T-cell (primary cell): ENCODE measurements at places on chromosomes 3 and 15. TPM values are rescaled to one million over a fixed set of nuclear protein-coding genes. Genes with fewer than 3 reads are reported as not detected.

DNA sequence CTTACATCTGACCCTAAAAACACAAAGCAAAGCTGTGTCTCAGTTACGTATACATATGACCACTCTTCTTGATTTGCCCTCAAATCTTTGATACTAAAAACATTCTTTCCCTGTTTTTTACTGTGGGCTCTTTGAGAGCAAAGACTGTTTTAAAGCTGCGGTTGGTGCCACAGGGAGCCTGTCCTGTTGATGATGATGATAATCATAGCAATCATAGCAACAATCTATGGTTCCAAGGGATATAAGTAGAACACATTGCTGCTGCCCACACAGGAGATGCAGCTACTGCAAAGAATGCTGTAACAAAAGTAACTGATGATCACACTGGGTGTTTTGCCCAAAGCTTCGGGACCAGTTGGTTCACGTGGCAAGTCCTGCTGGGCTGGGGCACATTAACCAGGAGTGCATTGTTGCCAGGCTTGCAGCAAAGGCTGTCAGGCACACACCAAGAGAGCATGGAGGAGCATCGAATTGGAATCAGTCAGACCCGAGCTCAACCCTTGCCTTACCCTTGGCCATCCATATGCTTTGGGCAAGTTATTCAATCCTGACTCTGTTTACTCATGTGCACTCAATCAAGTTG lies 131.4 kb upstream of the EIF1B start:
- H3K27me3 ChIP-seq: no peaks in the 10 kb centered on the region
- no peaks in the 10 kb centered on the region for H3K36me3 ChIP-seq
- no peak overlapping the region for H3K4me3 ChIP-seq
- H3K27ac ChIP-seq: no peak overlapping the region
- DNase-seq: no peak

- H3K27ac ChIP-seq: no peak overlapping the region
- no peaks in the 10 kb centered on the region for H3K36me3 ChIP-seq
- H3K4me3 ChIP-seq: no peak overlapping the region
- H3K27me3 ChIP-seq: peaks cover 42% of the 10 kb centered on the region
Observed at GRCh38 chr3:42500091-42500490, 2.4 kb upstream of the VIPR1 start.

DNA sequence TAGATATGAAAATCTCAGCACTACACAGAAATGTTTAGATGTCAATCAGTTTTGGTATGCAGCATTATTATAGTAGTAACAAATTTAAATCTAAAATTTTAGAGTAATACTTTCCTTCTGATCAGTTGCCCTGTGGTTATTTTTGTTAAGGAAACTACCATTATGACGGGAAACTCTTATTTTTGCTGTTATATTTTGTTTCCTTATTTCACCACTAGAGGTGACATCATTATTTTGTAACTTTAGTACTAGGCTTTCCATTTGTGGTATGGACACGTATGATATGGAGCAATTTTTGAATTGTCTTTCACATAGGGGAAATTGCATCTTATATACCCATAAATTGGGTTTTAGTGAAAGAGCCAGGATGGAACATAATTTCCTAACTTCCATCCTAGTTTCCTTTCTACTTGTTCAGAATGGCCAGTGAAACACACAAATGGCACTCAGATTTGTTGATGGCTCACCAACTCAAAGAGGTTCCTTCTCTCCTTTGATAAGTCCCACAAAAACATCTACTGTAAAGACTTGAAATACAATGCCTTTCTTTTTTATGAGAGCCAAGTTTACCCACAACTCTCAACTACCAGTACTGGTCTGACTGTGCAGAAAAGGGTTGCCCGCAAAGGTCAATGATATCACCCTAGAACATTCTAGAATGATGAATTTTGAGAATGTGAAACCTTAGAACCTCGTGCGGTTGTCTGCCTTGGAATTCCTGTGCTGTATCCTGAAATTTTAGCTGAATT lies 19.4 kb upstream of the PPP4R2 start:
- peaks cover 6% of the 10 kb centered on the region for H3K27me3 ChIP-seq
- H3K4me1 ChIP-seq: no peaks in the 10 kb centered on the region
- DNase-seq: no peak

DNA sequence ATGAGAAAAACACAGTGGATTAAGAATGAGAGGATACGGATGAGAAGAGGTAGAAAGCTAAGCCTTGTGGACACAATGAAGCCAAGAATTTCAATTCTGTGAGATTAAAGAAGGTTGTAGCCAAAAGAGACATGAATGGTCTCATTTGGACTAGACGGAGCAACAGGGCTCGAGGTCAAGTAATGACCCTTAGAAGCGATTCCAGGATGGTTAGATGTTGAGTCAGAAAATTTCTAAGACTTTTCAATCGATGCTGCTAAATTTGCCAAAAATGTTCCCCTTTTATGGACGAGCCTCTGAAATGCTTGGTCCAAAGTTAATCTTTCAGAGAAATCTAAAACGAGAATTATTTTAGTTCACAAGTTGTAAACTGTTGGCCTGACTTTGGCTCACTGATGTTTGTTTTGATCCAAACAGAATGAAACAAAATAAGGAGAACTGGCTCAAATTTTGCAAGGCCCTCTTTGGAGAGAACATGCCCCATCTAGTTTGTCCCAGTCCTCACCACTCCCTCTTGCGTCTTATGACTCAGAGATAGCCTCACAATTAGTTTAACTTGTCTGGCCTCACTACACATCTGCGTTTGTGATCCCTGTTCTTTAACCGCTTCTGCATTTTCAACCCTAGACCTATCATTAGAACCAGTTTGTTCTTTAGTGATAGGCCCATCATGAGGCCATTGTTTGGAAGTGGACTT lies 235.5 kb downstream of the PDZRN3 start:
- no peaks in the 10 kb centered on the region for H3K4me1 ChIP-seq
- no peak overlapping the region for H3K4me3 ChIP-seq
- no peak for DNase-seq
- H3K27ac ChIP-seq: no peak overlapping the region

GRCh38 chr3:9863058-9863772 lies 16.8 kb downstream of the CIDEC start:
- no peak overlapping the region for H3K4me3 ChIP-seq
- H3K4me1 ChIP-seq: no peaks in the 10 kb centered on the region
- no peaks in the 10 kb centered on the region for H3K36me3 ChIP-seq
- no peak for DNase-seq
- no peaks in the 10 kb centered on the region for H3K27me3 ChIP-seq

DNA sequence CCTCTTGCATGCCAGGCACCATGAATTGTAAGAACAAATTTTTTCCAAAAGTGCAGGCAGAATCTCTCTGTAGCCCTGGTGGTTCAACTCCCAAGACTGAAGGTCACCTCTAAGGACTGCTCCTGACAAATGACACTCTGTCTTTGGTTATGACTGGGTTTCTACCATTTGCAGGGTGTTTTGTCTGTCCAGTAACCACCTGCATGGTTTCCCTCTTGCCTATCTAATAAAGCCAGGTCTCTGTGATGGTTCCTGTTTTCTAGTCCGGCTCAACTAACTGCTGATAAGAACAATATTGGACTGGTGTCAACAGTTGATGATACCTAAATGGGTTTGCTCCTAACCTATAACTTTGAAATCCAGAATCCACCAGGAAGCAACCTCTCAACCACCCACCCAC lies 43.7 kb downstream of the ATP8B4 start:
- no peak for DNase-seq
- H3K36me3 ChIP-seq: no peaks in the 10 kb centered on the region
- no peak overlapping the region for H3K4me3 ChIP-seq

GRCh38 chr3:105365391-105366325 lies 1.1 kb upstream of the ALCAM start:
- H3K27ac ChIP-seq: no peak overlapping the region
- no peaks in the 10 kb centered on the region for H3K36me3 ChIP-seq
- H3K4me3 ChIP-seq: peak overlapping the region; percentile 69
- no peak for DNase-seq
- peaks cover 8% of the 10 kb centered on the region for H3K4me1 ChIP-seq
- H3K27me3 ChIP-seq: peaks cover 2% of the 10 kb centered on the region

DNA sequence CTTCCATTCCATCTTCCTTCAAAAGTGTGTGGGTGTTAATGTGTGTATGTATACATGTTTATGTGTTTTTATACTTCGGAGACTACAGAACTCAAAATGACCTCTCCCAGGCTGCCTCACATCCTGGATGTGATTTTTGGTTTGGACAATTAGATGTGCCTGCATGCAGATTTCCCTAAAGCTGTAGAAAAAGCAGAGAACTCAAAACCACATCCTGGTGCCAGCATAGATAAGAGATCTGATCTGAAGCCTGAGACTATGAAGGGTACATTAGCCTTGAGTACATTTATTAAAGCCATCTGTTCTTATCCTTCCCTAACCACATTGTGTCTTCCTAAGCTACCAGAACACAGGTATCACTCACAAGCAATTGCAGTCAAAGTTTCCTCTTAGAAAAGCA lies 319.4 kb upstream of the RASGRP1 start:
- no peak overlapping the region for H3K27ac ChIP-seq
- no peaks in the 10 kb centered on the region for H3K4me1 ChIP-seq
- H3K4me3 ChIP-seq: no peak overlapping the region
- no peak for DNase-seq
- no peaks in the 10 kb centered on the region for H3K27me3 ChIP-seq

- H3K27ac ChIP-seq: no peak overlapping the region
- peaks cover 22% of the 10 kb centered on the region for H3K36me3 ChIP-seq
- no peak for DNase-seq
- no peaks in the 10 kb centered on the region for H3K4me1 ChIP-seq
- H3K4me3 ChIP-seq: no peak overlapping the region
- H3K27me3 ChIP-seq: no peaks in the 10 kb centered on the region
Observed at GRCh38 chr3:44948239-44948638, 27.7 kb downstream of the ZDHHC3 start.

DNA sequence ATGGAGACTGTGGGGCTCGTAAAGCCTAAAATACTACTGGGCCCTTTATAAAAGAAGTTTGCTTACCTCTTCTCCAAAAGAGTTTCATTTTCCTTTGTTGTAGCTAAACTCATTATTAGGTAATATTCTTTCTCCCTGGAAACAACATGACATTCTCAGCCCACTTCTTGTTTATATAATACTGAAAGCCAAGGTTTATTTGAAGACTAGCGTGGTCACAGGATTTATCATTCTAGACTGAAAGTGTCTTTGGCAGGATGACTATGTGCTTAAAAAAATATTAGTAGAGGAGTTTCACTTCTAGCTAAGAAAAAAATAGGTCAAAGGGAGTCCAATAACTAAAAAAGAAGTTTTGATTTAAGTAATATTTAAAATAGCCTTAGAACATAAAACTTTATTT lies 1085.2 kb upstream of the CADM2 start:
- no peak overlapping the region for H3K4me3 ChIP-seq
- DNase-seq: no peak
- H3K4me1 ChIP-seq: no peaks in the 10 kb centered on the region
- H3K27me3 ChIP-seq: no peaks in the 10 kb centered on the region
- H3K36me3 ChIP-seq: no peaks in the 10 kb centered on the region
- H3K27ac ChIP-seq: no peak overlapping the region

DNA sequence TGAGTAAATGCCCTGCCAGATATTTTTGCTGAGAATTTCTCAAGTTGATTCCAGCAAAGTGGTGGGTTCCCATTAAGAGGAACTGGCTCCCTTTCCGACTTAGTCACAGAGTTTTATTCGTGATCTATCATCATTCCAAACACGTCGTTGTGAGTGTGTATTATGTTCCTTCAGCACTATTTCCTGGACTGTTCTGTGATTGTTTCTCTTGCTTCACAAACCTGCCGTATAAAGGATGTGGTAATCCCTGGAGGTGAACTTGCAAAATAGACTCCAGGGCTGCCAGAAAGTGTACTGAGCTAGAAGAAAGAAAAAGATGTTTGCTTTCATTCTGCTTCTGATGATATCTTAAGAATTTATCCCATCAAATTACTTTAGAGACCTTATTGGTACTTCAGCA lies 14.5 kb upstream of the CAPN3 start:
- H3K27me3 ChIP-seq: no peaks in the 10 kb centered on the region
- peaks cover 27% of the 10 kb centered on the region for H3K36me3 ChIP-seq
- no peak overlapping the region for H3K27ac ChIP-seq
- H3K4me1 ChIP-seq: no peaks in the 10 kb centered on the region
- no peak overlapping the region for H3K4me3 ChIP-seq
- no peak for DNase-seq

- H3K27me3 ChIP-seq: peaks cover 7% of the 10 kb centered on the region
- no peak overlapping the region for H3K4me3 ChIP-seq
- no peaks in the 10 kb centered on the region for H3K36me3 ChIP-seq
- DNase-seq: no peak
Observed at GRCh38 chr3:195011231-195011834, 259.6 kb downstream of the XXYLT1 start.

EPHB1 gene
- total RNA-seq: 0.28 TPM

RARRES1 gene
- not detected for total RNA-seq

COL8A1 gene
- 0.16 TPM for total RNA-seq

FSD2 gene
- total RNA-seq: not detected

ROBO2 gene
- not detected for total RNA-seq
